Suppressor macrophage treated with lipopolysaccharide for 4 hours (primary cell): ENCODE measurements at places on chromosomes 2 and 18.

- no peak for DNase-seq
Measured at GRCh38 chr18:6782861-6783260, 53.3 kb downstream of the ARHGAP28 start.

DNA sequence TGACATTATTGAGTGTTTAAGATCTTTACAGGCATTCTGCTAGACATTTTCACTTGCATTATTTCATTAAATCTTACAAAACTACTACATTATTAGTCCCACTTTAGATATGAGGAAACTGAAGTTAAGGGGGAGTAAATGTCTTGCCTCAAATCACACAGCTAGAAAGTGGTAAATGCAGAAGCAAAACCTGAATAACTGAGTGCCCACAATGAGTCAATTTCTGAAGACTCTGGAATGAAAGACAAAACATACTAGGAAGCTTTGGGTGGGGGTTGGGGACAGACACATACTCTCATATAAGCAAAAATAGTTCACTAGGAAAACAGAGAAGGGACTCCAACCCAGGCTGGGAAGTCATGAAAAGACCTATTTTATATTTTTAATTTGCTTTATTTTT lies 214.4 kb upstream of the LRATD1 start:
- no peak for DNase-seq

DNA sequence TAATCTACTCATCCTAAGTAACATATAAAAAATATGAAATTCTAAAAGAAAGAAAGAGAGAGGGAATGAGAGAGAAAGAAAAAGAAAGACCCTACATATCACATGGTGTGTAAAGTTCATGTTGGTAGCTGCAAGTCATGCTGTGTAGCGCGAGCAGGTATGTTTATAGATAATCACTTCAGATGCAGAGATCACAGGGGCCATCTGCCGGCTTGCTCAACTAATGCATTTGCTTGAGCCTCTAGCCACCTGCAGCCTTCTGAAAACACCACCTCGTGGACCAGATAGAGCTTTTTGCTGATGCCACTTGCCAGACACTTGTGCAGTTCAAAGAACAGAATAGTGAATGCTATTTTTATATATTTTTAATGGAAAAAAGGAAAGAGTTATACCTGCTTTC lies 37.6 kb downstream of the CDH7 start:
- DNase-seq, result no peak

GRCh38 chr2:230907361-230908091 lies 17.5 kb downstream of the GPR55 start:
- DNase-seq, result no peak

DNA sequence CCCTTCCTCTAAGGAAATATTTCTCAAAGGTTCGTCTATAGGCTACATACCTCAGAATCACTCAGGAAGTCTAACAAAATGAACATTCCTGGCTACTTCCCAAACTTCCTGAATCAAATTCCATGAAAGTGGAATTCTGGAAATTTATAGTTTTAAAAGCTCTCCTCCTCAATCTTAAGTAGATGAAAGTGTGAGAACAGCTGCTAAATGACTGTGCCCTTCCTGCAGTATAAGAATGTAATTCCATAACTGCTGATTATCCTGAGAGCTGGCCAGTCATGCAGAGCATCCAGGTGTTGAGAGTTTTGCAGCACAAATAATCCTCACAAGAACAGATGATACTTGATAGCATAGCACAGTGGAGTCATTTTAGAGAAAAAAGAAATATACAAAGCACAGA lies 265.0 kb downstream of the KCNJ3 start:
- no peak for DNase-seq

GRCh38 chr18:73827801-73828200 lies 319.8 kb downstream of the FBXO15 start:
- DNase-seq, result no peak

GRCh38 chr18:53219853-53220252 lies 879.9 kb downstream of the DCC start:
- DNase-seq, result no peak

DNA sequence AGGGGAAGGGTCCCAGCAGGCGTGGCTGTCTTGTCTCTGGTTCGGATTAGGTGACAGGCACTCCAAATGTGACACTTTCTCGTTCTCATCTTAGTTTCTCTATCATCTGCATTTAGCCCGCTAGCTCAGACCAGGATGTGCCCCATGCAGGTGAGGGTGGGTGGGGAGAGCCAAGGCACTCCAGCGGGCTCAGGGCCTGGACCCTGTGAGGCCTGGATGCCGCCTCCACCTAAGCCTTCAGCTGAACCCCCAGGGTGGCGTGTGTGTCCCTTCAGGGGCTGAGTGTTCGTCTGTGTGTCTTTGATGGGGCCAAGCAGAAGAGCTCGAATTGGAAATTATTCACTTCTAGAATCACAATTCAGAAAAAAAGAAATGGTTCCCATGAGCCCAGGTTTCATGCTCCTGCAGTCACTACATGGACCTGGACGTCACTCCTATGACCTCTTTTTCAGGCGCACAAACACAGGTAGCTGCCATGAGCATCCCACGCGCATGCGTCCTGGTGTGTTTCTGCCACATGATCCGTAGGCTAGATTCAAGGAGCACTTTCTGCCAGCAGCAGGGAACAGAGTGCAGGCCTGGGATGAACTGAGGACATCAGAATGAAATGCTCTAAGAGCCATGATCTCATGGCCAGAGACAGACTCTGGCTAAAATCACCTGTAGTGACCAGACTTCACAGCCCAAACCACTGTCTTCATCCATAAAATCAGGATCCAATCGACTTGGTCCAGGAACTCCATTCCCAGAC lies 25.8 kb downstream of the CIDEA start:
- DNase-seq, result no peak

DNA sequence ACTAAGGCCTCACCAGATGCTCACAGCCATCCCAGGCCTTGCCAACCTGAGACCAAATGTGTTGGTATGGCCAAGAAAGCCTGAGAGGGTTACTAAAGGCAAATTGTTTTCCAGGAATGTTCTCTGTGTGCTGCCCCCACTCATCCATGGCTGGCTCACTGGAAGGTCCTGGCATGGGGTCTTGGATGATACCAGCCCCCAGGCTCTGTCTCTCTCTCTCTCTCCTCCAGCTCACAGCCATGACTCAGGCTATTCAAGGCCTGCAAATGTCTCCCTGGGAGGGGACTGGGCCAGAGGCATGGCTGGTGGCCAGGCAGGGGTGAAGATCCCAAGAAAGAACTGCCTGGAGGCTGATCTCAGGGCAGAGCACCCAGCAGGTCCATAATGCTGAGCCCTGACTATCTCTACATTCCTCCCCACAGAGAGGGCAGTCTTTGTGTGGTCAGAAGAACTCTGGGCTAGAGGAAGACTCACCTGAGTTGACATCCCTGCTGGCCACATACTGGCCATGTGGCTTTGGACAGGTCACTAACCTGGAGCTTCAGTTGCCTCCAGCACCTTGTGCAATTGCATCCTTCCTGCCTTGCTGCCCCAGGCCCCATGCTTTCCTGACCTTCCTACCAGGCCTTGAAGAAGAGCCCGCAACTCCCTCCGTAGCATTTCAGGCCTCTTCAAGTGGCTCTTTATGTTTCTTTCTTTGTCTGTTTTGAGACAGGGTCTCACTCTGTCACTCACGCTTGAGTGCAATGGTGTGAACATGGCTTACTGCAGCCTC lies 150.4 kb downstream of the ZFP36L2 start:
- no peak for DNase-seq

DNA sequence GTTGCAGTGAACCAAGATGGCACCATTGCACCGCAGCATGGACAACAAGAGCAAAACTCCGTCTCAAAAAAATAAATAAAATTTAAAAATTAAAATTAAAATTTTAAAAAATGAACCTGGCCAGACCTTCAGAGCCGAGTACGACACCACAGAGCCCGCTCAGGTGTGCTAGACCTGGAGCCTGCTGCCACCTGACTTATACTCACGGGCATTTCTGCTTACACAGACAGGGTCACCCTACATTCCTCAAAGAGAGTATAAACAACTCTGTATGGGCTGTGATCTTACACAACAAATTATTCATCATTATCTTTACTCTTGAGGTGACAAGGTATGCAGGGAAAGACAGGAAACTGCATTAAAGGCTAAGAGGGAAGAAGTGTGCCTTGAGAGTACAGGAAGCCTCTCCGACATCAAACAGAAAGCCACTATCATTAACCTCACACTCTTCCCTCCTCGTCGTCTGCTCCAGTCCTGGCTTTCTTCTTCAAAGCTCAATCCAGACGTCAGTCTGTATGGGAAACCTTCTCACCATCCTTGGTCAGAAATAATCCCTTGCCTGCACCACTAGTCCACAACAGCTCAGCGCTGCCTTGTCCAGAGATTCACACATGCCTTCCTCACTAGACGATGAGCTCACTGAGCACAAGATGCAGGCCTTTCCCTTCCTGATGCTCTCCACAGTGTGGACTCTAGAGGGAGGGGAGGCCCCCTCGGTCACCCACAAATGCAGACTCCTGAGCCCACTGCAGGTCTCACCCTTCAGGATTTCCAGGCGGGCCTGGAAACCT lies 56.2 kb downstream of the UXS1 start:
- DNase-seq, result no peak

DNA sequence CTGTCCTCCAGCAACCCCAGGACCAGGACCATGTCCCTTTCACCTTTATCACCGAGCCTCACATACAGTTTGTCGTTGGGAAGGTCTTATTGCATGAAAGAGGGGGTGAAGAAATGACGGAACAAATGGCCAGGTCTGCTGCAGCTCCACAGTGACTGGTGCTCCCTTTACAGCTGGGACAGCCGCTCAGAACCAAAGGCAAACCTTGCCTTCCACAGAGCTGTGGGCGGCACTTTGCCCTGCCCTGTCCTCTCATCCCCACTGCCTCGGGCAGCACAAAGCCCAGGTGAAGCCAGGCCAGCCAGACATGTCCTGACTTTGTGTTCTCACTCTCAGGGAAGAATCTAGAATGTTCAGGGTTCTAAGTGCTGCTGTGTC lies 961 bp downstream of the GPR55 start:
- no peak for DNase-seq

DNA sequence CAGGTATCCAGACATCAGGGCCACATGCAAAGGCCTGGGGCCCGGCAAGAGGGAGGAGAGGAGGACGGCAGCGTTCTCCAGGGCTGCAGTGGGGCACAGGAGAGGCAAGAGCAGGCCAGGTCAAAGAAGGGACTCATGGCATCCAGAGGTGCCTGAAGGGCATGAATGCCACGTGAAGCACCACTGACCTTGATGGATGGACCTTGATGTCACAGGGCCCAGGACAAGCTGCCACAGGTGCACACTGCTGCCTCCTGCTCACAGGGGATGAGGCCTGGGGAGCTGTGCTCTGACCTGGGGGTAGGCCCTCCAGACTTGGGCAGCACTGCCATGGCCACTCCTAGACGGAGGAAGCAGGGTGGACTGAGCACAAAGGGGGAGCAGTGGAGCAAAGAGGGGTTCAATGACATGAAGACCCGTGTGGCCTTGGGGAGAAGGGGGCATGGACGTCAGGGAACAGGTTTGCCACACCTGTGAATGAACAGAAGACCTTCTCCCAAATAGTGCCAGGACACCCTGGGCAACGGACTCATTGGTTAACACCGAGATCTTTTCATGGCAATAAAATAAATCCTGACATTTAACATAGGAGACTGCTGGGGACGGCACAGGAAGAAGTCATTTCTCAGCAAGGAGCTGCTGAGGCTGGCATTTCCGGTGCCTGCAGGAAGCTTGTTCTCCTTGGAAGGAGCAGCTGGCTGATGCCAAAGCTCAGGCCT lies 65.6 kb downstream of the EMX1 start:
- DNase-seq, result no peak

- no peak for DNase-seq
Measured at GRCh38 chr18:26040051-26040656, 50.3 kb downstream of the SS18 start.

DNA sequence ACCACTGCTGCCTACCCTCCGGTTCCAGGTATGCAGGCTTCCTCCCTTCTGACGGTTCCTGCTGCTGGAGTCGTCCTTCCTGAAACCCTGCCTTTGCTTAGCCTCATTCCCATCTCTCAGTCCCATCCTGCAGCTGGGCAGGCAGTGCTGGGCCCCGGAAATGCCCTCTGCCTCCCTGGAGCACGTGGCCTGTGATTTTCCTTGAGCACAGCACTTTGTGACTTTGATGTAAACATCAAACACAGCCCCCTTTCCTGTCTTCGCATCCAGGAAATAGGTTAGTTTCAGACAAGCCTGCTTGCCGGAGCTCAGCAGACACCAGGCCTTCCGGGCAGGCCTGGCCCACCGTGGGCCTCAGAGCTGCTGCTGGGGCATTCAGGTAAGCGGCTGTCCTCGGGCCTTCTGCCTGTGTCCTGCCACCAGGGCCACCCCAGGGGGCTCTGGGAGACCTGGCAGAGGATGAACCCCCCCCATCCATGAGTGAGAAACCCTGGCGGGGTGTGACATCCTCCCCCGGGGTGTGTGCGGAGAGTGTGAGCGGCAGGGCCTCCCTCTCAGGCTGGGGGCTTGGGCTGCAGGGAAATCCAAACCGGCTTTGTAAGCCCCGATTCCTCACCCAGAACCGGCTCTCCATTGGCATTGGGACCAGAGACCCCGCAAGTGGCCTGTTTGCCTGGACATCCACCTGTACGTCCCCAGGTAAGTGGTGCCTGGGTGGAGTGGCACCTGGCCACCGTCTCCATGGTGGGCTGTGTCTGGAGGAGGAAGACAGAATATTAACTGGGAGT lies at the start of gene ZAP70:
ZAP70 (plus strand) TSS at position 281 of the 788 bp plus-strand sequence. CDS start 10,461 bp downstream, outside the sequence.
- DNase-seq, result no peak

GRCh38 chr2:238855299-238855698 lies 7.4 kb downstream of the TWIST2 start:
- DNase-seq, result no peak

GRCh38 chr18:35513181-35513936 lies 15.6 kb upstream of the INO80C start:
- DNase-seq, result no peak
